ENCODE measurements at places on chromosomes 11 and 22.

- no peak for DNase-seq
Measured at GRCh38 chr11:67099831-67100324, 19.2 kb upstream of the KDM2A start.

DNA sequence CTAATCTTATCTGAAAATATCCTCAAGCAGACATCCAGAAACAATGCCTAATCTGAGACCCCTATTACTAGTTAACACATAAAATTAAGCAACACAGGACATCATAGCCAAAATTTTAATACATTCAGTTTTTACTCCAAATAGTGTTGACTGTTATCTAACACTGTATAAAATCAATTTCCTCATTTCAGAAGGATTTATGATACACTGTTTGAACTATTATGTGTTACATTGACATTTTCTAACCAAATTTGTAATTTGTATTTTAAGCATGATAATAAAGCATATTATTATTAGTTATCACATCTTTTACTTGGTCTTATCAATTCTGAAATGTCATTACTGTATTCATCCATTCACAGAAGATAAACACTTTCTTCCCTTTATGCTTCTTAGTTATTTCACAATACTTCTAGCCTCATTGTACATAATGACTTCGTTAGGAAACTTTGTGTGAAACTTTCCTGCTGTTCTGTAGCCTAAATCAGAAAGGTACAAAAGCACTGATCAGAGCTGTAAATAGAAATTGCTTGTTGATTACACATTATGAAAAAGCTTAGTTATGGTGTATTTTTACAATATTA is 1248.9 kb downstream of the JRKL start:
- DNase-seq, result no peak

GRCh38 chr11:86219311-86220193 is 25.0 kb upstream of the EED start:
- no peak for DNase-seq

GRCh38 chr11:44761551-44761961 is 34.8 kb downstream of the TSPAN18 start:
- no peak for DNase-seq

DNA sequence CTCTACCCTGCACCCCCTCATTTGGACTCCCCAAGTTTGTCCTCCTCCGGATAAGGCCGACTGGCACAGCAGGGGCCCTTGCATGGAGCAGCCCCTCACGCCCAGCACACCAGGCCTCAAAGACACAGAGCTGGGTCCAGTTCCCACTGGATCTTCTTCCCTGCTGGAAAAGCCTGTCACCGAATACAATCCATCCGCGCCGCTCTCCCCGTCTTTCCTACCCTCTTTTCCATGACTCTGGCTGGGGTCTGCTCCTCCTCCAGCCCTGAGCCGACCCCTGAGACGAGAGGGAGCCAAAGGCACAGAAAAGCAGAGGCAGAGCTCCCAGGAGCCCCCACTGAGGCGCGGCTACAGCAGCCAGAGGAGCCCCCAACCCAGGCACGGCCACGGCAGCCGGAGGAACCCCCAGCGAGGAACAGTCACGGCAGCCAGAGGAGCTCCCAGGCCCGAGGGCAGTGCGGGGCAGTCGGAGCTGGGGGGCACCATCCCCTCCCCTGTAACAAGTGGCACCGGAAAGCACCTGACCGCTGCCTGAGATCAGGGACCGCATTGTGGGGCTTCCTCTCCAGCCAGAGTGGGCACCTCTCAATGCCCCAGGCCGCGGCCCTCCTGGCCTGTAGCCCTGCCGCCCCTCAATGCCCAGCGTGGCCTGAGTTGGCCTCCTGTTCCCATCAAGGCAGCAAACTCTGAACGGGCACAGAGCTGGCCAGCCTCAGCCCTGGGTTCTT is 12.0 kb downstream of the ALG12 start:
- DNase-seq, result no peak

GRCh38 chr11:60208146-60208895 is 25.4 kb upstream of the MS4A6A start:
- no peak for DNase-seq

- peak; percentile 42 for DNase-seq
Measured at GRCh38 chr22:41524809-41525449, 19.3 kb downstream of the POLR3H start.

DNA sequence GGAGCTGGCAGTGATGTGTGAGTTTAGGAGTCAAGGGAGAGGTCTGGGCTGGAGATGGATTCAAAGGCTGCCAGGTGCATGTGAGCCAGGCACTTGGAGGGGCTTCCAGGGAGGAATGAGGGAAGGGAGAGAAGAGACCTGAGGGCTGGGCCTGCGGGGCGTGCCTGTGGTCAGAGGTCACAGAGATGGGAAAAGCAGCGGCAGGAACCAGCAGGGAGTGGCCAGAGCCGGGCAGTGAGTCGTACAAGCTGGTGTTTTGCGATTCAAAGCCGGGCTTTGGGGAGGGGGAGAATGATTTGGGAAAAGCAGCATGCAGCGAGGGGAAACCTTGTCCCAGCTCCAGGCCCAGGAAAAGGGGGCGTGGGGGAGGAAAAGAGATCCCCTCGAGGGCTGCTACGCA is 96.9 kb upstream of the RTL6 start:
- no peak for DNase-seq

DNA sequence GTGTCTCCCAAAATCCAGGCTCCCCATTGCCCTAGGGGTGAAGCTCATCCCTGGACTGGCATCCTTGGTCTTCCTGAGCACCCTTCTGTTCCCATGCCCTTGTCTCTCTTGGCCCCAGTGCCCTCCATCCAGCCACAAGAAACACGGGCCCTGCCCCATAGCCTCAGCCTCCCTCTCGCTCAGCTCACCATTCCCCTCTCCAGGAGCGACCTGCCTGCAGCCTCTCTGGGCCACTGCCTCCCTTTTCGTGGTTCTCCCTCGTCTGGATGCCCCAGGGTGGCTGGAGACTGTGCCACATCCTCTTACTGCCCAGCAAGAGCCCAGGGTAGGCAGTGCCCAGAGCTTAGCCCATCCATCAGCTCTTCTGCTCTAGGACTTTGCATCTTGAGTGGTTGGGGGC is 532.1 kb downstream of the TBC1D22A start:
- no peak for DNase-seq

GRCh38 chr22:28008056-28008455 is 89.0 kb upstream of the PITPNB start:
- no peak for DNase-seq

DNA sequence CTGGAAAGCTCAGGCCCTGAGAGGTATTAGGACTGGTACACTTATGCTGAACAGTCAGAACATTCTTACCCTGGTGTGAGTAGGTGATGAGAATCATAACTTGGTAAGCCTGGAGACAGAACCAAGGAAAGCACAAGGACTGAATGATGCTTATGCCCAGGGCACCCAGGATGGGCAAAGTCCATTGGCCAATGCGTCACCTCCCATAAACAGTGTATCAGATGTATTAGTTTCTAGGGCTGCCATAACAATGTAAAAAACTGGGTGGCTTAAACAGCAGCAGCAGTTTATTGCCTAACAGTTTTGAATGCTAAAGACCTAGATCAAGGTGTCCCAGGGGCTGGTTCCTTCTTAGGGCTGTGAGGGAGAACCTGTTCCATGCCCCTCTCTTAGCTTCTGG is 107.0 kb downstream of the FAR1 start:
- DNase-seq, result no peak

DNA sequence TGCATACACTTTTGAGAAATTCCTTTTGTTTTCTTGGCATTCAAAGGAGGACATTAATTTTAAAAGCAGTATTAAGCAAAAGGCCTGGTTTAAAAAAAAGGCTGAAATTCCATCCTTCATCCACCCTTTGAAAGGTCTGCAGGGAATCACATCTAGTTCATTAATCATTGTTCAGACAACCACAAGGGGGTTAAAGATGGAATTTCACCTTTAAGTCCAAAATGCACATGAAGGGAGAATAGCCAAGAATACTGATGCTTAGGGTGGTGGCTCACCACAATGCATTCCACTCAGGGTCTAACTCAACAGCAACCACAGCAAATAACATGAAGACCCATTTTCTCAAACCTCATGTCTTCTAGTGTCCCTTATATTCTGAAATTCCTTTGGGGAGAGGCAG is 256.9 kb downstream of the CADM1 start:
- no peak for DNase-seq

- DNase-seq, result peak; percentile 40
Measured at GRCh38 chr11:11842421-11843008, 743 bp downstream of the USP47 start.

DNA sequence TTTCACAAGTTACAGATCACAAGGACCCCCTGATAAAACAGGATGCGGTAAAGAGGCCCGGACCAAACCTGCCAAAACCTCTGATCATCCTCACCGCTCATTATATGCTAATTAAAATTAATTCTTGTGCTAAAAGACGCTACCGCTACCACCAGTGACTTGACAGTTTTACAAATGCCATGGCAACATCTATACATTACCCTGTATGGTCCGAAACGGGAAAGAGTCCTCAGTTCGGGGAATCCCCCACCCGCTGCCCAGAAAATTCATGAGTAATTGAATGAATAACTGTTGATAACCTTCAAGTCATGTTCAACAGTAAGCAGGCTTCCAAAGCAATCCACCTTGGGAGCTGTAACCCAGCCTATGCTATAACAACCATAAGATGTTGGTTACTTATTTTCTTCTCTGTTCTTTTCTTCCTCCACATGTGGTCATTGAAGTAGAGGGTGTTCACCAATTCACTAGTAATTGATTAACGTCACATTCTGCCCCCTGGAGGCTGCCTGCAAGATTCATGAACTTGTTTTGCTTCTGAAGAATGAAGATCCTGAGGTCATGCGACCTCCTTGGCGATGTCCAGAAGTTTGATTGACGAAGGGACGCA is 20.6 kb downstream of the APOBEC3H start:
- DNase-seq, result peak; percentile 78

DNA sequence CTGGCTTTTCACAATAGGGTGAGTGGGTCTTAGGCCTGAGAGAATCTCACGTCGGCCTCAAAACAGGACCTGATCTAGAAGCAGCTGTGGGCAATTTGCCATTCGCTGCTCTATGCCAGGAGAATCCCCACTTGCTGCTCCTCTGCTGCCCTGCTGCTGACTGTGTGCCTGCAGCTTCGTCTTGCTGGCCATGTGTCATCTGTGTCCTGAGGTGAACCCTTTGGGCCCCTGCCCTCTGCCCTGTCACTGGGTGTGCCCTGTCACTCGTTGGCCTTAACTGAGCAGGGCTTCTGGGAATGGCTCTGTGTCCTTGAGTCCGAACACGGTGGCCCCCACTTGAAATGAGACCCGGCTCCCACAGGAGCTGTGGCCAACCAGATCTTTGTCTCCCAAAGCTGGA is 6.2 kb downstream of the NAA40 start:
- no peak for DNase-seq

DNA sequence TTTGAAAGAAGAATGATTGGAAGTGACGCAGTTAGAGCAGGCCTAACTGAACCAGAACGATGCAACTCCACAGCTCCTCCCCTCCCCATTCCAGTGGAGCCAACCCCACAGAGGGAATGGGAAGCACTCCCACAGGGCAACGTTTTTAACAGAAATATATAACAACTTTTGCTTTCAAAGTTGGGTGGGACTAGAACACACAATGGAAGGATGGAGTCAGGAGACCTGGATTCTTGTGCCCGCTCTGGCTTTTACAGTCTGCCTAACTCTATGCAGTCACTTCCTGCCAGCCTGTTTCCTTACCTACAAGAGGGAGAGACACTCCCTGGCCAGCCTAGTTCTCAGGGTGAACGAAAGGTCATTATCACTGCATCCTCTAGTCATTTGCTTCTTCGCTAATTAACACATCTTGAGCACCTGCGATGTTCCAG is 75.5 kb downstream of the PACSIN2 start:
- no peak for DNase-seq

DNA sequence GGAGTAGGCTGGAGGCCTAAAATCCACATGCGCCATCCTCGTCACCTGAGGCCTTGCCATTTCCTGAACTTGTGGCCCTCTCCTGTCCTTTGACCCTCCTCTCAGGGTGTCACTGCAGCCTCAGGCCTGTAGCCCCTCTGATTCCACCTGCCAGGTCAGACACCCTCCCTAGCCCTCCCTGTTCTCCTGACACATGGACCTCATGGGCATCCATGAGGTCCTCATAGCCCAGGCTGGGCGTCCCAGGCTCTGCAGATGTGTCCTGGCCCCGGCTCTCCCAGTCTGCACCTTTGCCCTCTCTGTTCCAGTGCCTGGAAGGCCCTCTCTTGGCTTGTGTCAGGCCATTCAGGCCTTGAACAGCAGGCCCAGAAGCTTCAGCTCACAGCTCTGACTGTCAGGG is 15.8 kb downstream of the RAB36 start:
- no peak for DNase-seq

DNA sequence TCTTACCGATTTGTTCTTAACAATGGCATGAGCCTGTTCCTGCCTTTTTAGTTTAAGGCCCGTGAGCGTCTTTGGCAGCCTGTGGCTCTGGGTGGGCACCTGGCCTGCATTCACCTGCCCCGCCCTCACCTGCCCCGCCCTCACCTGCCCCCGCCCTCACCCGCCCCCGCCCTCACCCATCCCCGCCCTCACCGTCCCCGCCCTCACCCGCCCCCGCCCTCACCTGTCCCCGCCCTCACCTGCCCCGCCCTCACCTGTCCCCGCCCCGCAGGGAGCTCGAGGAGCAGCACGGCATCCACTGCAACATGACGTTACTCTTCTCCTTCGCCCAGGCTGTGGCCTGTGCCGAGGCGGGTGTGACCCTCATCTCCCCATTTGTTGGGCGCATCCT is 14.2 kb downstream of the GATD1 start:
- no peak for DNase-seq

DNA sequence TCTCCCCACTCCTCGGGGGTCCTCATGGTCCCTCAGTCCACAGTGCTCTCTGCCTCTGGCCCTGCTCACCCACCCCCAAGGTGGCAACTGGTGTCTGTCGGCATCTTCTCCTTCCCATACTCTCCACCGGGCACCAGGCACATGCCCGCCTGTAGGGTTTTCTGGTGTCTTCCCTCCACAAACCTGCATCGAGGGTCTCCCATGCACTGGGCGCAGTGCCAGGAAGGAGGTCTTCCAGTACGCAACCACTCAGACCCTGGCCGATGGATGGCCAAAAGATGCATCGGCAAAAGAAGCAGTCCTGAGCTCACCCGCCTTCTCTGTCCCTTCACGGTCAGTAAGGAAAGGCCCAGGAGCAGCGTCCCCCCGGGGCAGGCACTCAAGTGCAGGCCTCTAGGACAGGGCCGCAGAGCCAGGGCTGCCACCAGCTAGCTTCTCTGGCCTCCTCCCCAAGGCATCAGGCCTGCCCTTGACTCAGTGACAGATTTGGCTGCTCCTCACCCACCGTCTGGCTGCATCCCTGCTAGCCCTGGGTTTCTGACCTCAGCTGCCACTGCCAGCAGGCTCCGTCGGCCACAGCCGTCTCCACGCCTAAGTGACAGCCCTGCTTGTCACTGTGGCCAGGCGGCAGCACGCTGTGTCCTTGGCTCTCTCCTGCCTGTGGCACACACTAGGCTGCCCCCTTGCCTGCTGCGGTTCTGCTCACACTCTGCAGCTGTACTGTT is 32.1 kb upstream of the IGSF9B start:
- no peak for DNase-seq
